ENCODE measurements at places on chromosomes 3 and 15.
A peak's percentile ranks its signal among the peaks of the same experiment; 100 is the strongest.

DNA sequence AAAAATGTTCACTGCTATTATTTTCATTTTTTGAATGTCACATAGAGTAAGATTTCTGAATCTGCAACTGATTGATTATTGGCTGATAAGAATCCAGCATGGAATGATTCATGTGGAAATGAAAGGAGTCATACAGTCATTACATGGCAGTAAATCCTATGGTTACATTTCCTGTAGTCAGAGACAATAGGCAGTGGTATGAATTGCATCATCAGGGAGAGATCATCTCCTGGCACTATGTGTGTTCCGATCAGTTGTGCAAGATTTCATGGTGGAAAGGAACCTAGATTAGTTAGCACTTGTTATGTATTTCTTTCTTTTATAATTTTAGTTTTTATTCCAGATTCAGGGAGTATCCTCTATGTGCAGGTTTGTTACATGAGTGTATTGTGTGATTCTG, 38.8 kb downstream of the SLC12A1 start:
- no peak for DNase-seq

DNA sequence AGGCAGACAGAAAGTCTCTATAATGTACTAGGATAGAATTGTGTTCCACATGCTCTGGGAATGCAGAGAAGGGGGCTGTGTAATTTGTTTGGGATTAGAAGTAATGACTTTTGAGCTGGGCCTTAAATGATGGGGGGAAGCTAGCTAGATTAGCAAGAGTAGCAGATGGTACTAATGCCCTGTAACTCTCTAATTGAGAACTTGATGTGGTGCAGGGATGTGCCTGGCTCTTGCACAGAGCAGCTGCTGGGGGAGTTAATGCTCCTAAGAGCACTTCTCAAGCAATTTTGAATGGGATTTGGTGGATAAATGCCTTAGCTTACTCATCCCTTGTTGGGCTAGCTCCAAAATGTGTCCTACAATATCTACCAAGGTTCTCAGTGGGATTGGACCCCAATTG, 12.4 kb upstream of the SYN2 start:
- no peak for DNase-seq

- DNase-seq: no peak
Measured at GRCh38 chr15:39786447-39787056, 3.9 kb upstream of the FSIP1 start.

DNA sequence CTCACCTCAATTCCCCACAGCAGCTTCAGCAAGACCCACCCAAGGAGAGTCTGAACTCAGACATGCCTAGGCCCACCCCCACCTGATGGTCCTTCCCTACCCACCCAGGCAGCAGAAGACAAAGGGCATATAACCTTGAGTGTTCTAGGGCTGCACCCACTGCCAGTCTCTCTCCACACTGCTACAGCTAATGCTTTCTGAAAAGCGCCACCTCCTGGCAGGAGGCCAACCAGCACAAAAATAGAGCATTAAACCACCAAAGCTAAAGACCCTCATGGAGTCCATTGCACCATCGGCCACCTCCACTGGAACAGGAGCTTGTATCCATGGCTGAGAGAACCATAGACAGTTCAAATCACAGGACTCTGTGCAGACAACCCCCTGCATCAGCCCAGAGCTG, 11.3 kb upstream of the RPL39L start:
- DNase-seq: no peak

DNA sequence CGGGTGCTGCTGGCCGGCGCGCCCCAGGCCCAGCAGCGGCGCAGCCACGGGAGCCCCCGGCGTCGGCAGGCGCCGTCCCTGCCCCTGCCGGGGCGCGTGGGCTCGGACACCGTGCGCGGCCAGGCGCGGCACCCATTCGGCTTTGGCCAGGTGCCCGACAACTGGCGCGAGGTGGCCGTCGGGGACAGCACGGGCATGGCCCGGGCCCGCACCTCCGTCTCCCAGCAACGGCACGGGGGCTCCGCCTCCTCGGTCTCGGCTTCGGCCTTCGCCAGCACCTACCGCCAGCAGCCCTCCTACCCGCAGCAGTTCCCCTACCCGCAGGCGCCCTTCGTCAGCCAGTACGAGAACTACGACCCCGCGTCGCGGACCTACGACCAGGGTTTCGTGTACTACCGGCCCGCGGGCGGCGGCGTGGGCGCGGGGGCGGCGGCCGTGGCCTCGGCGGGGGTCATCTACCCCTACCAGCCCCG, 777 bp downstream of the LOXL1 start:
- DNase-seq: peak; percentile 62

- no peak for DNase-seq
Measured at GRCh38 chr15:80815106-80815505, 35.9 kb downstream of the CEMIP start.

DNA sequence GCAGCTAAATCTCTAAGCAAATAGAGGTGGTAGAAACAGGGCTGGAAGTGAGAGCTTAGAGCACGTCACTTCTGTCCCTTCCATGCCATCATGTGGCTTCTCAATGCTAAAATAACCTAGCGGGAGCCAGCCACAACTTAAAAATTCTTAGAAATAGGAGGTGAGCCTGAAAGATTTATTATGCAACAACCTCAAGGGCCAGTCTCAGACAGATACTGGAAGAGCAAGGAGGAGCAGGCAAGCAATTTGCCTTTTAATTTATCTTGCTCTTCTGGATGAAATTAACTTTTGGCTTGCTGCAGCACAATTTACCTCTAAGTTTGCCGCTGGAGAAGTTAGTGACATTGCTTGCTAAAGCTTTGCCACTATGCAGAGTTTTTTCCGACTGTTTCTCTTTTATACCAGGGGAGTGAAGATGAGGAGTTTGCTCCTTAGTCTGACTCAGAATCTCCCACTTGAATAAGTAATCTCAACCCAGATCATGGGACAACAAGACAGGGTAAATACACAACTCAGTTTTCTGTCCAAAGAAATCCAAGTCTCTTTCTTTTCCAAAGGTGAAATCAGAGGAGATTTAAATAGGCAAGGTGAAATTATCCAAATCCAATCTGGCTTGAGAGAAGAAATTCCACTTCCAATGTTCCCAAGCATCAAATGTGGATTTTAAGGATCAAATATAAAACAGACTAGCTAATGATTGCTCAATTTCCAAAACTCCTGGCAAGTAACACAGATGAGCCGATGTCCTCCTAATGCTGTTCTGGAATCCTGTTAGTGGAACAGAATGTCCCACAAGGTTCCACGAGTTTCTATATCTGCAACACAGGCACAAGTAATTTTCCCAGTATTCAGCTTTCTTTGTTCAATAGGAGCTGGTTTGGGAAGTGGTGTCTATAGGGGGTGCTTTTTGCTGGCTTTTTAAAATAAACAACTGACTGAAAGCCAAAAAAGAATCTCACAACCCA, 329.4 kb upstream of the RORA start:
- DNase-seq: no peak

- DNase-seq: no peak
Measured at GRCh38 chr3:125115640-125116039, 59.8 kb upstream of the HEG1 start.

- no peak for DNase-seq
Measured at GRCh38 chr3:14389166-14389606, 13.2 kb upstream of the SLC6A6 start.

DNA sequence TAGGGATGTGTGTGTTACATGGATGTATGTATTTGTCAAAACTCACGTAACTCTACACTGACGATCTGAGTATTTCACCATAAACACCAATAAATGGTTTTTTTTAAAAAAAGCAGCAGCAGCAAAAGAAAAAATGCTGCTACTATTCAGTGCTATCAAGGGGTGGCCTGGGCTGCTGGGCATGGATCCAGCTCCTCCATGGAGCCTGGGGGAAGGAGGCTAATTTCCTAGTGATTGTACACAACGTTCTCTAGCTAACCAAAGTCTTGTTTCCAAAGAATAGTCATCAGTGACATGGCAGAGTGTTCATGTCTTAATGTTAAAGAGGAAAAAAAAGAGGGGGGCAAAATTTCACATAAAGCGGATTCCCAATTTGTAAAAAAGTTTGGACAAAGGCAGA, 29.0 kb downstream of the POMGNT2 start:
- no peak for DNase-seq

GRCh38 chr3:131142580-131142979, 115.9 kb downstream of the NEK11 start:
- DNase-seq: no peak

DNA sequence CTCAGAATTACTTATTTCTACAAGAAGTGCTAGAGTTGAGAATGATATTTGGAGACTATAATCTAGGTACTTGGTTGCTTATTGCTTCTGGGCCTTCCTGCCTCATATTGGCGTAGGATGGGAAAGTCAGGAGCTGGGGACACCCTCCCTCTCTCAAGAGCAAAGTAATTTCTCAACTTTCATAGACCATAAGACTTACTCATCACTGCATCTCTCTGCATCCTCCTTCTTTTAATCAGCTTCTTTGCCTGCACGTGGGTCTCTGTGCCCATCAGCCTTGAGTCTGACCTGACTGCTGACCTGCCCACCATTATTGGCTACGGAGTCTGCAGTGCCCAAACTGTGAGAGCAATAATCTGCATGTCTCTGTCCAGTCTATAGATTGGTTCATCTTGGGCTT, 27.3 kb upstream of the XIRP1 start:
- no peak for DNase-seq

GRCh38 chr3:24678421-24678865, 183.8 kb upstream of the THRB start:
- no peak for DNase-seq

DNA sequence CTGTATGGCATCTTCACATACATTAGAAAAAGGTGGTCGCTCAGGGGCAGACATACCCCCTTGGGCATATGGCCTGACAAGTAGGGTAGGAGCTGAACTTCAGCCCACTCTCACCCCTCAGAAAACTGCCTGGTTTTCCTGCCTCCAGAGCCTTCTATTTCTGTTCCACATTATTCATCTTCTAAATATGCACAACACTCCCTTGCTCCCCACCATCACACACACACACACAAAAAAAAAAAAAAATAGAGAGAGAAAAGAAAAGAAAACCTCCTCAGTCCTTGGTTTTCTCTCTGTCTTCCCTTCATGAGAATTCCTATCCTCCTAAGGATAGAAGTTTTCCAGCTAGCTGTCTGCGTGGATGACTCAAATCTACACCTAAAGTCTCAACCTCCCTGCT, 5.6 kb upstream of the ROPN1 start:
- no peak for DNase-seq

- no peak for DNase-seq
Measured at GRCh38 chr15:71279757-71280141, 164.5 kb downstream of the THSD4 start.

DNA sequence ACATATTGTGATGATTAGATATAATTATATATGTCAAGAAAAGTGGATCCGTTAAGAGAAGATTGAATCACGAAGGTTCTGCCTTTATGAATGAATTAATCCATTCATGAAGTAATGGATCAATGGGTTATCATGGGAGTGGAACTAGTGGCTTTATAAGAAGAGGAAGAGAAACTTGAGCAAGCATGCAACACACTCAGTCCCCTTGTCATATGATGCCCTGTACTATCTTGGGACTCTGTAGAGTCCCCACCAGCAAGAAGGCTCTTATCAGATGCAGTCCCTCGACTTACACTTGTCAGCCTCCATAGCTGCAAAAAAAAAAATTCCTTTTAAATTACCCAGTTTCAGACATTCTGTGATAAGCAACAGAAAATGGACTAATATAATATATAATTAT, 301.9 kb downstream of the RAP2B start:
- DNase-seq: no peak

DNA sequence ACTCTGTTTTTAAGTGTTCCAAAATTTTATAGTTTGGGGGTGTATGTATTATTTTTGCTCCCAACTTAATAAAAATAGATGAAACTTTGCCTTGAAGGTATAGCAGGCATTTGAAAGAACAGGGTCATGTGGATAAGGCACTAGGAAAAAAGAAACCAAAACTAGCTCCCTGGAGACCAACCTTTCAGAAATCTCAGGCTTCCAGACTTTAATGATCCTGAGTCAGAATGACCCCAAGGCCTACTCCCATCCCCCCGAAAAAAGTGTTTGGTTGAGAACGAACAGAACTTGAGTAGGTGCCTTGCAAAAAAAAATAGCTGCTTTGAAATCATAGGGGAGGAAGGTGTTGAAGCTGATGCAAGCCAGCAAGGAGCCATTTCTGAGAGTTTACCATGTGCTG, 309.5 kb downstream of the THSD4 start:
- DNase-seq: no peak

DNA sequence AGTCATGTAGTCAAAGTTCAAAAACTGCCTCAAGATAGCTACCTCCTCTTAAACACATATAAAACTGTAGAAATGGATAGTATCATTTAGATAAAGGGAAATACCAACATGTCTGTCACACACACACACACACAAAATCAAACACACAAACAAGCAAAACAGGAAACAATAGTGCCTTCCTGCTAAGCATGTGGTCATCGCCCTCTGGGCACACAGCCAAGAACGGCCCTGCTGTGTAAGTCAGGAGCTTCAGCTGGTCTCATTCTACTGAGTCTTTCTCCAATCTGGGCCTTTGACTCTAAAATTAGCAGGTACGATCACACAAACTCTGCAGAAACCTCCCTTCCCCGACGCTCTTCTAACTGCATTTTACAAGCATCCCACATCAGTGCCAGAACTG, 272.2 kb upstream of the CHRNA7 start:
- no peak for DNase-seq
